NCI-H2081 treated with DMSO at 0.1 percent for 48 hours (cell line): ENCODE measurements at places on chromosomes 3 and 15.

DNA sequence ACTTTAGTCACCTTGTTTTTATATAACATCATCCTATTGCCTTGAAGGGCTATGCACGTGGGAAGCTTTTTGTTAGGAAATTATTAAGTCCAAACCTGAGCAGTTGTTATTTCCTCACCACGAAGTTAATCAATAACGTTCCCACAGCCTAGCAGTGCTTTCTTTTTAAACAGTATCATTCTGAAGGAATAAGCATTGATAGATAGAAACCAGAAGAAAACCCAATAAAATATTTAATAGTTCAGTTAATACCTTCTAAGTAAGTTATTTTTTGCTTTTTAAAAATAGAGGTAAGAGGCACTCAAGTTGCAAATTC, 149.3 kb downstream of the KCNMB2 start:
- DNase-seq: no peak

DNA sequence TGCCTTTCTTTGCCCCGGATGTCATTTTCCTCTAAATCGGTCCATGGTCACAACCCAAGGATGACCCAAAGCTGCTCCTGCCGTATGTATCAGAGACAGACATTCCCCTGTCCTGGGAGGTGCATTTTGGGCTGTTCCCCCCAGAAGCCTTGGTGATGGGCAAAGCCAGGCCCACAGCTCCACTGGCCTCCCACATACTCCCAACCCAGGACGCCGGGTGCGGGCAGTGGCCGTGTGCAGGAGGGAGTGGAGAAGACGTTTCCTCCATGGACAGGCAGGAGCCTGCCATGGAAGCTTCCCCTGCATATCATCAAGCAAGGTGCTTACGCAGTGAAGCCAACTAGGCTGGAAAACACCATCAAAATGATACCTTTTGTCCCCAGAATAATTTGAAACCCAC, 175.0 kb downstream of the ATP10A start:
- no peak for DNase-seq

GRCh38 chr3:132253262-132253878, 63.8 kb upstream of the ACP3 start:
- DNase-seq: peak; percentile 21

GRCh38 chr3:158773845-158774830, 27.7 kb upstream of the MFSD1 start:
- no peak for DNase-seq

DNA sequence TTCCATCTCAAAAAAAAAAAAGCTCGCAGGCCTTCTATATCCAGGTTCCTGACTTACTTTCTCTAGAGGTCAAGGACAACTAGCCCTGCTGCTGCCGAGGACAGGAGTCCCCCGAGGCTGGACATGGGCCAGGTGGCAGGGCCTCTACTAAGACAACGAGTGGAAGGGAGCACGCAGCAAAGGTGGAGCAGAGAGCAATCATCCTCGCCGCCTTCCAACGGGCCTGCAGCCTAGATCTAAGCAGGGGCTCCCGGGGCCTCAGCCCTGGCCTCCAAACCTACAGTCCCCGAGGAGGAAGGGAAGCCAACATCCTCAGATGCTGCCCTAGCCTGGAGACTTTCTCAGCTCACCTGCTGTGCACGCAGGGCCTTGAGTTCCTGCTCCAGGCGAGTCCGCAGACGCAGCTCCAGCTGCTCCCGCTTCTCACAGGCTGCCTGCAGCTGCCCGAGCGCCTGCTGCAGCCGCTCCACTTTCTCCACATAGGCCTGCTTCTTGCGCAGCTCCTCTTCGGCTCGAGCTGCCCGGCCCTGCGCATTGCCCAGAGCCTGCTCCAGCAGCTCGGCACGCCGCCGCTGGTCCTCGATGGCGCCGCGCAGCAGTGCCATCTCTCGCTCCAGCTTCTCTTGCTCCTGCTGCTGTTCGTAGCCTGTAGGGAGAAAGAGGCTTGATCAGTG, 12.9 kb downstream of the AMOTL2 start:
- no peak for DNase-seq

GRCh38 chr3:151580591-151580990, 119.7 kb upstream of the IGSF10 start:
- DNase-seq: no peak

GRCh38 chr15:35014241-35014640, 26.2 kb upstream of the ZNF770 start:
- DNase-seq: no peak
